ENCODE measurements at places on chromosomes 16 and 17. TPM values are rescaled to one million over a fixed set of nuclear protein-coding genes. Genes with fewer than 3 reads are reported as not detected.

Gene DPEP2
- not detected for total RNA-seq

Gene ATP2A1
- 0.10 TPM for total RNA-seq

Gene SYCE1L
- 1.4 TPM for total RNA-seq

Gene KCNJ2
- total RNA-seq, result 1.2 TPM

Gene HS3ST2
- total RNA-seq, result not detected

Gene DPEP3
- not detected for total RNA-seq

Gene KRTAP4-6
- not detected for total RNA-seq

Gene SPPL2C
- not detected for total RNA-seq

Gene RNU2-1
- total RNA-seq, result not detected

All from renal cortical epithelial cell (primary cell).